Hematopoietic multipotent progenitor cell treated with erythropoietin and hydrocortisone succinate and interleukin-3 and kit ligand, for 8 days (in vitro differentiated cells): ENCODE measurements at places on chromosomes 5 and 9.

DNA sequence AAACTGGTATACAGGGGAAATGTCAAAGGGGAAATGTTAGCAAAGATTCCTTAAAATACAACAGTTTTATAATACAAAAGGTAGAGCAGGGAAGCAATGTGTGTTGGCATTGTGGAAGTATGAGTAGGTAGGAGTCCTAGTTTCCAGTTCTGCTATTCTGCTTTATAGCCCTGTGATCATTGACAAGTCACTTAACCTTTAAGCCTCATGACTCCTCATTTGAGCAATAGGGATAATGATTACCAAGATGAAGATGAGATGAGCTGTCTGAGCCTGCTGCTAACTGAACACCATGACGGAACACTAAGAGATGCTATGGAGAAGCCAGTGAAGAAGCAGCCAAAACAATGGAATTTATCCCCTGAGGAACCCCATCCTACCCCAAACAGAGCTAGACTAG is 251.7 kb downstream of the PAPPA start:
- DNase-seq, result no peak

- DNase-seq, result no peak
These were observed 20.9 kb upstream of the SPINK14 start for GRCh38 chr5:148147415-148147814.

- no peak for DNase-seq
These were observed 9.1 kb downstream of the SMIM3 start for GRCh38 chr5:150787656-150788055.

- peak; percentile 30 for DNase-seq
These were observed 372.8 kb downstream of the KIAA0825 start for GRCh38 chr5:94245608-94246007.

DNA sequence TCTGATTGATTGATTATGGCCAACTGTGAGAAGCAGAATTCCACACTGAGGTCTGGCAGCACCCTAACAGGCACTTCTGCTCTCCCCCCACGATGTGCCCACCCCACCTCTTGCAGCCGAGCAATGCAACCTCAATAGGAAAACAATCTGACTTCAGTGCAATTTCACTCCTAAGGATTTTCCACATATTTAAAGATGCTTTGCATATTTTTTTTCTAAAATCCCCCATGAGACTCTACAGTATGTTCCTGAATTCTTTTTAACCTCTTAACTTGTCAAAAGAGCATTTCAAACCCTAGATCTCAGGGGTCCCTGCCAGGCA is 243.1 kb downstream of the AUH start:
- no peak for DNase-seq

DNA sequence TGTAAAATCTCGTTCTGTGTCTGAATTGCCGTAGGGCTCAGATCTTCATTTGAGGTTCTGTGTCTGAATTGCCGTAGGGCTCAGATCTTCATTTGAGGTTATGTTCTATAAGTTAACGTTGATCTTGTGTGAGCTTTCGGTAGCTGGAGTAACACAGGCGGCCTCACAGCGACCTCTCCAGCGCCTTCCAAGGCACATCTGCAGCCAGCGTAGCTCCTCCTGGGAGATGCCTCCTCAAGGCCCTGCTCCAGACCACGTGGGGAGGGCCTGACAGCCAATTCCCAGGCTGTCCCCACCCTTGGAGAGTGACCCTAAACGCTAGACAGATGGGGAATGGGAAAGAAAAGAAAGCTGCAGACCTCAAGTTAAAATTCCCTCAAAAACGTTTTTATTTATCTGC is 8.7 kb upstream of the AHRR start:
- DNase-seq, result no peak

GRCh38 chr9:116027511-116027910 is 126.1 kb upstream of the PAPPA start:
- no peak for DNase-seq

DNA sequence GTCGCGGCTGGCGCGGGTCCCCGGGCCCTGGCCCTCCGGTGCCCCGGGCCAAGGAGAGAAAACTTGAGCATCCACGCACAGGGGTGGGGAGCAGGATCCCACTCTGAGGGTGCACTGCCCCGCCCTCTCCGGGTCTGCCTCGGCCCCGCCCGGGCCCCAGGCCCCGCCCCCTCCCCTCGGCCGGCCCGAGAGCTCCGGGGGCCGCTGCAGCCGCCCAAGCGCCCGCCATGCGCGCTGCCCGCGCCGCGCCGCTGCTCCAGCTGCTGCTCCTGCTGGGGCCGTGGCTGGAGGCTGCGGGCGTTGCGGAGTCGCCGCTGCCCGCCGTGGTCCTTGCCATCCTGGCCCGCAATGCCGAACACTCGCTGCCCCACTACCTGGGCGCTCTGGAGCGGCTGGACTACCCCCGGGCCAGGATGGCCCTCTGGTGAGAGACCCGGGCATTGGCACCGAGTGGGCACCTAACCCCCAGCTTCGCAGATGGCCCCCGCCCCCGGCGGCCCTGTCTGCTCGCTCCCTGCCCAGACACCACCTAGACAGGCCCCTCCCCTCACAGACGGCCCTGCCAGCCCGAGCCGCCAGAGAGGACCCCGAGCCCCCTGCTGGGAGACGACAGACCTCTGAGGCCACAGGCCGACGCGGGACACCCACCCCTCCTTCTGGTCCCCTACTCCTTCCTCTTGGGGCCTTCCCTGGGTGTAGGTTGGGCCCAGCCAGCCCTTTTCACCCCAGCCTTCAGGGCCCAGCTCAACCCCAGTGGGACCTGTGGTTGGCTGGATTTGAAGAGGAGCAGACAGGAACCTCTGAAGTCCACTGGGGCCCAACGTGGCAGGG is at the start of gene CERCAM:
Gene CERCAM, plus strand, starts transcription at position 207 of the 831 bp plus-strand sequence. Its CDS starts 21 bp downstream, at position 228.
- DNase-seq, result no peak

- DNase-seq, result no peak
These were observed 86.4 kb downstream of the ARRDC3 start for GRCh38 chr5:91296674-91297143.

DNA sequence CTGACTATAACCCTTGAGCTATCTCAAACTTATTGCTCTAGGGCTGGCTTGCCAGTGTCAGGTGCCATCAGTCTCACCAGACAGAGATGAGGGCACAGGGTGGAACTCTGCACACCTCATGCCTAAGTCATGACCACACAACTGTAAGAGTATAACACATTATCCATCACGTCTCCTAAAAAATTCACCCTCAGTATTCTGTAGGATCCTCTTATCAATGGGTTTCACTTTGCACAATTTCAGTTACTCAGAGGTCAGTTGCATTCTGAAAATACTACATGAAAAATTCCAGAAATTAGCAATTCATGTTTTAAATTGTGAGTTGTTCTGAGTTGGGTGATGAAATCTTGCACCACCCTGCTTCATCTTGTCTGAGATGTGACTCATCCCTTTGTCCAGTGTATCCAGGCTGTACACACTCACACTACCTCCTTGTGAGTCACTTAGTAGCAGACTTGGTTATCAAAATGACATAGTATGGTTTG is 690.9 kb upstream of the CDH18 start:
- DNase-seq, result no peak

DNA sequence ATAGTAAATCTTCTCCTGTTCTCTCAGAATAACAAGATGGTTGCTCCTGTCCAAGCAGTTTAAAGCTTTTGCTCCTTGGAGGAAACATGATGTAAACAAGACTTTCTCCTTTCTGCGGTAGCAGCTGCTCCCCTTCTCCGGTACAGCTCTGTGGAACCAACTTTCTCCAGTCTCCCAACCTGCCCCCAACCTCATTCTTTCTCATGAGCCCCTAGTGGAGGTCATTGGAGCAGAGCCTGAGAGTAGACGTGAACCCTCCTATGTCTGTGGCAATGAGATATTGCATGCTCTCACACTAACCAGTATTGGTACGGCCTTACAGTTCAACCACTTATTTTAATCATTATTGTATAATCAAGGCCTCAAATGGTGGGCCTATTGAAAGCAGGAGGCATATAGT is 483.8 kb upstream of the CDH10 start:
- DNase-seq, result no peak

- no peak for DNase-seq
These were observed 182.4 kb downstream of the CCDC171 start for GRCh38 chr9:15735083-15735857.

- DNase-seq, result peak; percentile 73
These were observed 16.7 kb downstream of the FGD3 start for GRCh38 chr9:92963831-92964606.

GRCh38 chr5:114450437-114450836 is 88.6 kb downstream of the KCNN2 start:
- no peak for DNase-seq

GRCh38 chr5:79573983-79574890 is 38.0 kb upstream of the TENT2 start:
- DNase-seq, result no peak

DNA sequence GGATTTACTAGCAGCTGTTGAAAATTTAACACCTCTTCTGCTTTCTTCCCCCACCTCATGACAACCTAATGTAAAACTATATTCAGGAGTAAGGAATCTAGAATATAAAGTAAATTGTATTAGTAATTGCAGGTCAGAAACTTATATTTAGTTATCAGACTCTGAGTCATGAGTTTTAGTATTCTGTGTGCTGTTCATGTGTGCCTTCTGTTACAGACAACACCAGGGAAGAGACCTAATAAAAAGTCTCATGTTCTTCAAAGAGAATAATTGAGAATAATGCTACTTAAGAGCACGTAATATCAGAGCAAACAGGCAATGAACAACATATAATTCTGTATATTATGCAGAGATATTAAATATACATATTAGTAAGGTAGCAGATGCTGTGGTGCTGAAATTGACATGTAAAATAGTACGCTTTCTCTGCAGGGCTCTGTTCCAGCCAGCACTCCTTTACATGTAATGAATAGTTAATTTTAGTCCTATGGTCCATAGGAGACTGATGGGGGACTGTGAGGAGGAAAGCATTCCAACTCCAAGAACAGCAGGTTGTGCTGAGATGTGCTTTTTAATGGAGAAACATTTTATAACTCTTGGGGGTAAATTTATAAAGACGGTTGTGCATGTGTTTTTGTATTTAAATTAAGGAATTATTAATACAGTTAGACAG is 106.4 kb downstream of the ZSWIM6 start:
- no peak for DNase-seq

DNA sequence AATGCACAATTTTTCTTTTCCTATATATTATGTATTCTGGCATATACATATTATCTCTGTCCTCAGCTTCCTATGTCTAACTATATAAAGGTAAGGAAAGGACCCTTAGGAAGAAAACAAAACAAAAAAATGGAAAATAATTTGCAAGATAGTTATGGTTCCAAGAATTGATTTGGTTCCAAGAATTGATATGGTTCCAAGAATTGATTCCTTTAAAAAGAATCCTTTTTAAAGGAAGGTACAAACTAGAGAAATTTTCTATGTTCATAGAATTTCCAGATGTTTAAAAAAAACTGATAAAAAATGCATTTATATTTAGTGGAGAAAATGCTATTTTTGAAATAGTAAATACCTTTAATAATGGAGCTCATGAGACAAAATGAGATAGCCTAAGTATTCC is 12.1 kb downstream of the LYRM7 start:
- peak; percentile 82 for DNase-seq

DNA sequence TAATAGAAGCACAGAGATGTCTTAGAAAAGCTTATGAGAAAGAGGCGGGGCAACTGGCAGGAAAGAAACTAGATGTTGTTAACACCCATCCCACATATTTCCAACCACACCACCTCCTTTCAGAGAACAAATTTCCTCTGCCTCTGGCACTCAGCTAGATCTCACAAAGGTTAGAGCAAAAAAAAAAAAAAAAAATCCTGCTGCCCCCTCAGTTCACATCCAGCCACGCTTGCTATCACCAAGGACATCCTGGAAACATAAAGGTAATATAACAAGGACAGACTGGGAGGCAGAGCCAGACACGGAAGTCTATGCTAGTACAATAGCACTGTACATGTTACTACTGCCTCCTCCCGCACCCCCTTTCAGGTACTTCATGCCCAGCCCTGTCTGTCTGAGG is 238.0 kb upstream of the PTGER4 start:
- no peak for DNase-seq

DNA sequence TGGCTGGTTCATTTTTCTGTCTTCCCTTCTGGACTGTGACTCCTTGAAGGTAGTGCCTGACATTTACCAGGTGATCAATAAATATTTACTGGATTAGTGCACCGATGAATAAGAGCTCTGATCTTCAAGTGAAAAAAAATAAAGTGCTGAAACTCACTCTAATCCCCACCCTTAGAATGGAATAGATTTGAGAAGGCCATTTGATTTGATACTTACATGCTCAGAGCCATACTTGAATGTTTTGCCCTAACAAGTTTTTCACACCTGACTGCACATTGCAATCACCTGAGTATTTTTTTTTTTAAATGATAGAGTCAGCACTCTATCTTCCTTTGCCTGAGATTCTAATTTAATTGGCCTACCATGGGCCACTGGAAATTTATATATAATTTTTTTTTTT is 105.7 kb downstream of the LRRC70 start:
- DNase-seq, result no peak

DNA sequence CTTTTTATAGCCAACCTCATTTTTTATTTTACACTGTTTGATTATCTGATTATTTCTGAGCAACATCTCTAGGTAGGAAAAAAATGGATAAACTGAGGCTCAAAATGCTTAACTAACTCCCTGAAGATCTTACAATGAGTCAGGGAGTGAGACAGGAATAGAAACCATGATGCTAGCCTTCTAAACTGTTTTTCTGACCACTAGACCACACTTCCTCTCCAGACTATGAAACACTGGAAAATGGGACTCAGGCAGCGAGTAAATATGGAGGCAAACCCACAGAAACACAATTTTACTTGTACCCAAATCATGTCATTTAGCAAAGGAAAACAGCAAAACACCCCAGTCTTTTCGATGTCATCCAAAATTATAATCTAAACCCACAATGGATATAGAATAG is 129.9 kb upstream of the ANKH start:
- DNase-seq, result no peak

DNA sequence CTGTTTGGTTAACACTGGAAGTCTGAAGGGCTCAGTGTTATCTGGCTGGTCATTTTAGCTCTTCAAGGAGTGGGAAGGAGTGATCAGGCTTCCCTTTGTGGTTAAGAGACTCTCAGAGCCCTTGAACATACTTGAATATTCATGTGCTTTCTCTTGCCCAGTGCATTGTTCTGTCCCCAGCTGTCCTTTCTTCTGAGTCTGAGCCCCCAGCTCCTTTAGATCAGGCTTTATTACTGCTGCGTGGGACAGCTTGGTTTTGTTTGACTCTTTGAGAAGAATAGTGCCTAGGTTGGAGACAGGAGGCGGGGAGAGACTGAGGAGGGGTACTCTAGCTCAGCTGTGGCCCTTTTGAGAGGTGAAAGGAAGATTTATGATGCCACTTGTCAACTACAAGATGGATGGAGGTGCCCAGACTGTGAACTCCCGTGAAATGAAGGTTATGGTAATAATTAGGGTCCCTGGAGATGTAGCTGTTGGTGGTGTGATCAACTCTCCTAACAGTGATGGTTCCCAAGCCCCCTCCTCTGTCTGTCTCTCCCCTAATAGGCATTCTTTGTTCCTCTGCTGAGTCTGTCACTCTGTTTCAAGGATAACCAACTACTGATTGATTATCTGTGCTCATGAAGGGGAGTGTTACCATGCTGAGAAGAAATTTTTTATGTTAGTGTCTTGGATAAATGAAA is 83.1 kb upstream of the GLRA1 start:
- DNase-seq, result no peak

- no peak for DNase-seq
These were observed 77.3 kb upstream of the OTULINL start for GRCh38 chr5:14504332-14504727.

GRCh38 chr9:109779711-109780452 is at the start of gene PALM2AKAP2:
Gene PALM2AKAP2, plus strand, starts transcription at chr9:109780198. Its CDS starts 291 bp downstream, at chr9:109780489.
- DNase-seq, result no peak

GRCh38 chr9:94639999-94640376 is 670 bp upstream of the FBP1 start:
- no peak for DNase-seq
